ENCODE measurements at places on chromosomes 16 and 17.

GRCh38 chr16:1557576-1557975 lies 24.1 kb downstream of the TMEM204 start:
- no peak for DNase-seq

DNA sequence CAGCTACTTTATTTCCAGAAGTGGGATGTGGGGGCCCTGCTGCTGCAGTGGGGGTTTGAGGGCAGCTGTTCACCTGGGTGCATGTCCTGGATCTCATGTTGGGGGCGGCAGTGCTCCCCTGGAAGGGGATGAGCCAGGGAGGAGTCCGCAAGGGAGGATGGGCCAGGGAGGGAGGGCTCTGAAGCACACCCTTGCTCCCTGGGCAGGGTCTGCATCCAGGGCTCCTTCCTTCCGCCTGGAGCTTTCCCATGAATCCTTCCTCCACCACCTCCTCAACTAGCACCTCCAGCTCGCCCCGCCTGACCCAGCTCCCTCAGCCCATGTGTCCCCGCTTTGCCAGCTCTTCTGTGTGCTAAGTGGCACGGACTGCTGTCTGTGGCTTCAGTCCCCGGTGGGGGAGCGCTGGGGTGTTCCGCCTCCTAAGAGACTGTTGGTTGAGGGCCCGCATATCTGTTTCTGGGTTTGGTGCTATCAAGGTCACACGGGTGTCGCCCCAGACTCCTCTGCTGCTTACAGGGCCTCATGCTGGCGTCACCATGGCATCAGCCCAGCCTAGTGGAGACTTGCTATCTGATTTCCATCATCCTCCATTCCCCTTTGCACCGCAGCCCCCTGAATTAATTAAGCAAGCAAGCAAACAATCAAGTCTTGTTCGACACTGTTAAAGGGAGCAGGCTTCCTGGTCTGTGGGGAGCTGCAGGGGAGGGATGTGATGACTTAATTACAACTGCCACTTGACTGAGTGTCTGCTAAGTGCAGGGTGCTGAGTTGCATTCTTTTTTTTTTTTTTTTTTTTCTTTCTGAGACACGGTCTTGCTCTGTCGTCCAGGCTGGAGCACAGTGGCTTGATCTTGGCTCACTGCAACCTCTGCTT lies 71.8 kb downstream of the PRKCA start:
- DNase-seq = peak; percentile 17

GRCh38 chr16:10565167-10565566 lies 15.2 kb downstream of the EMP2 start:
- DNase-seq = no peak

- DNase-seq = no peak
Observed at GRCh38 chr17:63356337-63356757, 89.8 kb downstream of the CYB561 start.

DNA sequence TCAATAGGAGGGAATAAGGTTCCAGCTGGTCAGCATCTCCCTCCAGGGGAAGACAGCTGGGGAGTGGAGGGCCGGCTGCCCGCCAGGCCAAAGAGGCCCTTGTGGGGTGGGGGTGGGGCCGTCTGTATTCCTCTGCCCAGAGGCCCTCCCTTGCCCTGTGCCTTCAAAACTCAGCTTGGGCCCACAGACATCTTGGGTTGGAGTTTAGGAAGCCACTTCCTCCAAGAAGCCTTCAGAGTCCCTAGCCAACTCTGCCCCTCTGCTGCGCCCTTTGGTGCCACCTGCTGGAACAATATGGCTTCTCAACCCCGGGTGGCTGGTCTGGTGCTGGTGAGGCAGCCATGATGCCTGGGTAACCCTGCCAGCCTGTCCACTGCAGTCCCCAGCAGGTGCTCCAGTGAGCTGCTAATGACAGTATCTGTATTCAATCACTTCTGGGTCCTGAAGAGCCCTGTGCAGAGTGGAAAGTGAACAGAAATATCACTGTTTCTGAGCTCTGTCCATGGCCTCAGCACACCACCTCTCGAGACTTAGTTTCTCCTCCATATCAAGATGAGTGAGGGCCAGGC lies 16.7 kb downstream of the HSD11B2 start:
- DNase-seq = no peak

DNA sequence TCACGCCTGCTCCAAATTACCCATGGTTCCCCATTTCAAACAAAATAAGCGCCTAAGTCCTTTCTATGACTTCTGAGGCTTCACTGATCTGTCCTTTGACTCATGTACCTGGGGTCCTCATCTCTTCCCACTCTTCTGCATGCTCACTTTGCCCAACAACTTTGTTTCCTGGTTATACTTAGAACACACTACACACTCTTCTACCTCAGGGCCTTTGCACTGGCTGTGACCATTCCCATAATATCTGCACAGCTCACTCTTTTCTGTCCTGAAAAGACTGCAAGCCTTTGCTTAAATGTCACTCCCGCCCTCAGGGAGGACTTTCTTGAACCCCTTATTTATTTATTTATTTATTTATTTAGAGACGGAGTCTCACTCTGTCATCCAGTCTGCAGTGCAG lies 14.1 kb downstream of the CDH1 start:
- DNase-seq = no peak

DNA sequence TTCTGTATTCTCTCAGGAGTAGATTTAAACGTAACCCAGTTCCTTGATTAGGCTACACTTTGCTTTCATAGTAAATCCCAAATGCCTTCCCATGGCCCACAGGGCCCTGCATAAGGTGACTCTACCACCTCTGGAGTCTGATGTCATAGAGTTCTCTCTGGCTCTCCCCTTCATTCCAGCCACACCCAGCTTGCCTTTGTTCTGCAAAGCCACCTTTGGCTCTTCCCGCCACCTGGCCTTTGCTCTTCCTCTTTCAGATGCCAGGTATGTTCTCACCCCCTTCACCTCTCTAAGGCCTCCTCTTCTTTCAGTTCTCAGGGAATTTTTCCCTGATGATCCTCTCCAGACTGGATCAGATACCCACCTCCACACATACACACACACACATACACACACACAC lies 141.3 kb upstream of the HSBP1 start:
- no peak for DNase-seq

- no peak for DNase-seq
Observed at GRCh38 chr16:48075398-48075797, 80.4 kb downstream of the ABCC12 start.

DNA sequence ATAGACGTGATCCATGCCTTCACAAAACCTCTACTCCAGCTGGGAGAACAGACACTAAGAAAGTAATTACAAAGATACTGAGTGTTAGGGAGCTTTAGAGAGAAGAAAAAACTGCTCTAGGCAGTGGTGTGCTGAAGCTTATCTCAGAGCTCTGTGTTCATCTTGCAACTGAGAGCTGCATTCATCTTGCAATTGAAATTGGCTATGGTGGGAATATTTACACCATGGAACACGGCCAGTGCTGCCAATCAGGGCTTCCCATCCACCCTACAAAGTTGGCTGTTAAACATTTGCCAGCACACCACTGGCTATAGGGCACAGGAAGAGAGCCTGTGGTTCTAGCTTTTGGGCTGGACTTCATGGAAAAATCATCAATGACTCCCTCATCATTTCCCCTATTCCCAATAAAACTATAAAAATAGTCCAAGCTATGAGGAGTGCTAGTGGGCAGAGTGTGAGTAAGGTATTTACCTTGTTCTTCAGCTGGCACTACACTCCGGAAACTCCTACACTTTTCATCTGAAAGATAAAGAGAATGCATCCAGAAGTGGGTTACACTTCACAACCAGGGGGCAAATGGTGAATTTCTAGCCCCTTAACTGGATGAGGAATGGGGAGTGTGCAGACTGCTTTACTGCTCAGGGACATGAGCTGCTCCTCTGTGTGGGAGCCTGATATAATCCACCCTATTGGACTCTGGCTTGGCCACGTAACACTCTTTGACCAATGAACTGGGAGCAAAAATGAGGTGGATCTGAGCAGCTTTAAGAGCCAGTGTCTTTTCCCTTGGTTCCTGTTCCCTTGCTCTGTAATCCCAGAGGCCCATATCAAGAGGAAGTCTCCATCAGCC lies 11.6 kb downstream of the GSG1L2 start:
- DNase-seq = no peak

- DNase-seq = no peak
Observed at GRCh38 chr17:76234354-76234679, 6.0 kb downstream of the RNF157 start.

DNA sequence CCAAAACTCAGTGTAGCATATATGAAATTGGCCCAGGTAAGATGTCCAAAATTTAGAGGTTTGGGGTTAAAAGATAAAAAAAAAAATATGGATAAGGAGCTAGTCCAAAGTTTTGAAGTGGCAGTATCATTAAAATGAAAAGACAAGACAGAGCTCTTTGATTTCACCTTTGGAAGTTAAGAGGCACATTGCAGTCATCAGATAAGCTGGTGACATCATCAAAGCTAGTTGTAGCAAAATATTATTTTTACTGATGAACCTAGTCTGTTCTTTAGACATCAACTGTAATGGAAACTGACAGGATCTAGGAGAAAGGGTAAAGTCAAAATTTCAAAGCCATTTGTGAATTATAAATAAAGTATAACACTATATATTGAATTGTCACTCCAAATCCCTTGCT lies 603.7 kb upstream of the CDH8 start:
- no peak for DNase-seq

GRCh38 chr16:81846105-81846504 lies 67.0 kb downstream of the PLCG2 start:
- DNase-seq = no peak

GRCh38 chr17:21301593-21302550 lies 17.4 kb downstream of the MAP2K3 start:
- no peak for DNase-seq

DNA sequence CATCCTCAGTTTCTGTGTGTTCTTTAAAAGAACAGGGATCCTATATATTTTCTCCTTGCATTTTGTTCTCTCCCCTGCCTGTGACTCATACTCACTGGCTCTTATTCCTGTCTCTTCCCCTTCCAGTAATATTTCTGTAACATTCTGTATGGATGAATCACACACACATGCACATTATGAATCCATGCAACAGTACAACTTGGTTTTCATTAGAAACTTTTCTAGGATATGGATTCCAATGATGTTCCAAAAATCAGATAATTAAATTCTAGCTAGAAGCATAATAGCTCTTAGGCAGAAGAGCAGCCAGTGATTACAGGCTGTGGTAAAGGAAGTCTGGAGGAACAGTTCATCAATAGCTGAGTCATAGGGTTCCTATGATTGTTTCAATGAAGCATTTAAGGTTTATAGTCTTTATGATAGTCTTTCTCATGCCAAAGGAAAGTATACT lies 119.6 kb upstream of the PMFBP1 start:
- no peak for DNase-seq

GRCh38 chr17:17108451-17109049 lies 66.3 kb downstream of the MPRIP start:
- DNase-seq = no peak

- DNase-seq = no peak
Observed at GRCh38 chr17:72405662-72406230, 284.9 kb downstream of the SOX9 start.

- DNase-seq = no peak
Observed at GRCh38 chr17:40451420-40451819, 8.2 kb downstream of the IGFBP4 start.

DNA sequence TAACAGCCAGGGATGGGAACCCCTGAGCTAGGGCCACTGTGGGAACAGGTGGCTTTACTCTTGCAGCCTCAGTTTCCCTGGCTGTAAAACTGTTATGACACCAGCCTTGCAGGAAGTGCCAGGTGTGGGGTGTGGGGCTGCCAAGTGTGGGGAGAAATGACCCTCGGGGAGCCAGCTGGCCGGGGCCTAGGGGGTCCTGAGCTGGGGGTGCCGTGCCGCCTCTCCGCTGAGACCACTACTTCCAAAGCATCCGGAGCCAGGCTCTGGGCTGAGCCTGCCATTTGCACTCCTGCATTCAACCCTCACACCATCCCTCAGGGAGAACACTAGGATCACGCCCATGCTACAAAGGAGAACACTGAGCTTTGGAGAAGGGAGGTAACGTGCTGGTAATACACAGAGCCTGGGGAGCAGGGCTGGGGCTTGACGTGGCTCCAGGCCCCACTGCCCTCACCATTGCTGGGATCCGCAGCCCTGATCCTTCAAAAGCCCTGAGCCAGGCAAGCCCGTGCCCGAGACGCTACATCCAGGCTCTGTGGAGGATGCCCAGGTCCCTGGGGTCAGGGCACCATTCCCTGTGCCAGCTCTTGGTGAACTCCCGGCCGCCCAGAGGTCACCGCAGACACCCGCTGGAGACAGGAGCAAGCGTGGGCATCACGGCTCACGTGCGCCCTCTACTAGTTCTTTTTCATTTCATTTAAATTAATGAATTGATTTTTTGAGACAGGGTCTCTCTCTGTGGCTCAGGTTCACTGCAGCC lies 28.8 kb upstream of the GINS2 start:
- DNase-seq = peak; percentile 38

DNA sequence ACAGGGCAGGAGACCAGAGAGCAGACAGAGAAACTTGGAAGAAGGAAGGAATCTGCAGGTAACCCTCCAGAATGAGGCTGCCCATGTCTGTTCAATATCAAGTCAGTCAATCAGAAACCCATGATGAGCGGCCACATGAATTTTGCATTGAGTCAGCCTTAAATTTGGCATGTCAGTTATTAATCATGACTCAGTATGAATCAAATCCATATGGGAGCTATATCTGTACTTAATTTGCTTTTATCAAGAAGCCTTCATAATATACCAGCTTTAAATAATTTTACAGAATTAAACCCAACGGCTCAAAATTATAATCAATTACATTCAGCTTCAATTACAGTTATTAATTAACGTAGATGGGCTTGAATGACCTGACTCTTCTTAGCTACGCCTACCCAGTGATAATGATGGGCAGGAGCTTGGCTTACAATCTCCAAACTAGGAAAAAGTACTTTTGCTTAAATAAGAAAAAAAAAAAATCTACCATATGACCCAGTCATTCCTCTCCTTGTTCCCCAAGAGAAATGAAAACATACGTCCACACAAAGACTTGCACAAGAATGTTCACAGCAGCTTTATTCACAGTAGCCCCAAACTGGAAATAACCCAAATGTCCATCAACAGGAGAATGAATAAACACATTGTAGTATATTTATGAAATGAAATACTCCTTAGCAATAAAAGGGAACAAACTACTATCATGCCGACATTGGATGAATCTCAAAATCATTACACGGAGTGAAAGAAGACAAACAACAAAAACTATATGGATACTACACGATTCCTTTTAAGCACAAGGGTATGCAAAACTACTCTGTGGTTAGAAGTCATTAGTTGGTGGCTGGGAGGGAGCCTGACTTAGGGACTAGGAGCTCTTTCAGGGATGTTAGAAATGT lies 48.6 kb downstream of the SLC39A11 start:
- no peak for DNase-seq

All from stimulated activated CD8-positive, alpha-beta memory T cell treated with anti-CD3 and anti-CD28 coated beads, Interleukin-4, amount 100 ng/mL, for 4 hours (primary cell).